ENCODE measurements at places on chromosomes 1 and 21.

DNA sequence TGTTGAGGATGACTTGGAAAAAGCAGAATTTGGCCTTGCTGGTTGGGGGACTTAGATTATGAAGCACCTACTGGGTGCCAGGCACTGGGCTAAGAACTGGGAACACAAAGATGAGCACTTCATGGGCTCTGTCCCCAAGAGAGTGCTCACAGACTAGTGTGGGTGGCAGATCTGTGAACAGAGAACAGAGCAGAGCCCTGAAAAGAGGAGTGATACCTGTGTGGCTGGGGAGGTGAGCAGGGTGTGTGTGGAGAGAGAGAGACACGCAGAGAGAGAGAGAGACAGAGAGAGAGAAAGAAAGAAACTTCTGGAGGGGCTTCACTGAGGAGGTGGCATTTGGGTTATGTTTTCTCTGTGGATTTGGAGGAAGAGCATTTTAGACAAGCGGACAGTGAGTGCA, 61.1 kb upstream of the PPP2R5A start:
- DNase-seq: no peak

- DNase-seq: peak; percentile 53
These were observed 3.7 kb downstream of the DMRTB1 start for GRCh38 chr1:53462769-53463501.

- DNase-seq: no peak
These were observed 94.0 kb upstream of the NGF start for GRCh38 chr1:115432061-115432460.

GRCh38 chr1:191432817-191433216, 725.4 kb upstream of the RGS18 start:
- DNase-seq: peak; percentile 66

DNA sequence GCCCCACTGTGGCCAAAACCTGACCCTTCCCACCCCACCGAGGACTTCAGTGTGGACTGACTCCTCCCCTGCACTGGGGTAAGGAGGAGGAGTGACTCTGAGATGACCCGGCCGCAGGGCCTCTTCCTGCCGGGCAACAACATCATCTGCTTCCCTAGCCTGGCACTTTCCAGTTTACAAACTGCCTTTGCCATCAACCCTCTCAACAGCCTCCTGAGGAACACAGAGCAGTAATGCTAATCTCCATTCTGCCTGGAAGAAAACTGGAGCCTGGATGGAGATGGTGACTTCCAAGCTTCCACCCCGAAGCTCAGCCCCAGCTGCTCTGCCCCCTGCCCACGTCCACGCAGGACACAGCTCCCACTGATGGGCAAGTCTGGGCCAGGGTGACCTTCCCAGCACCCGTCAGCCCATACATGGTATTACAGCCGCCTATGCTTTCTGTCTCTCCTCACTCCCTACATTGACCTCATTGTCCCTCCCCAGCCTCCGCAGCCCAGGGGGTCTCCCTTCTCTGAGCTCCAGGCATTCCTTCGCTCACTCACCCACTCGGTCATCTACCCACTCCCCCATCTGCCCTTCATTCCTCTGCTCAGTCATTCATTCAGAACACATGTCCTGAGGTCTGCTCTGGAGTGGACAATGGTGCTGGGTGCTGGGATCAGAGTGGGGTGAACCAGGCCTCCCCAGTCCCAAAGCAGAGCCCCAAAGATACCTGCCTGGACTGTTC, 34.2 kb downstream of the RAP1GAP start:
- no peak for DNase-seq

DNA sequence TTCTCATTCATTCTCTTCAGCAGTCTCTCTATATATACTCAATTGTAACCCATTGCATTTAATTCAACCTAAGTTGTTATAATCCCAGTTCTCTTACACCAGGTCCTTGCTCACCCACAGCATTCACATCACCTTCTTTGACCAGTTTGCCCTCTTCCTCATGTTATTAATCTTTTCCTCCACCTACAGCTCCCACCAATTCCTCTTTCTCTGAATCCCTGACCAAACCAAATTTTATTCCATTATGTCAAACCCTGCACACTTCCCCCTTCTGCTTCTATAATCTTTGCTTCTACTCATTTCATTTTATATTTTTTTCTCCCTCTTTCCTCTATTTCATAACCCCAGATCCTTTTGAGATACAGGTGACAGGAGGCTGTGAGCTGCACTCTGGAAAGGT, 1.4 kb downstream of the CD1A start:
- DNase-seq: no peak

All from ELF-1 (cell line).